Lower lobe of right lung (tissue), 2 donors: ENCODE measurements at places on chromosomes 5 and 9. TPM values are rescaled to one million over a fixed set of nuclear protein-coding genes. Genes with fewer than 3 reads are reported as not detected.

- no peak for DNase-seq
Measured at GRCh38 chr5:179436321-179437122, 91.3 kb upstream of the ADAMTS2 start.

- no peak for DNase-seq
Measured at GRCh38 chr5:56757077-56757476, 58.3 kb upstream of the MAP3K1 start.

- DNase-seq, result no peak
Measured at GRCh38 chr9:95907794-95908193, 32.3 kb downstream of the ERCC6L2 start.

DNA sequence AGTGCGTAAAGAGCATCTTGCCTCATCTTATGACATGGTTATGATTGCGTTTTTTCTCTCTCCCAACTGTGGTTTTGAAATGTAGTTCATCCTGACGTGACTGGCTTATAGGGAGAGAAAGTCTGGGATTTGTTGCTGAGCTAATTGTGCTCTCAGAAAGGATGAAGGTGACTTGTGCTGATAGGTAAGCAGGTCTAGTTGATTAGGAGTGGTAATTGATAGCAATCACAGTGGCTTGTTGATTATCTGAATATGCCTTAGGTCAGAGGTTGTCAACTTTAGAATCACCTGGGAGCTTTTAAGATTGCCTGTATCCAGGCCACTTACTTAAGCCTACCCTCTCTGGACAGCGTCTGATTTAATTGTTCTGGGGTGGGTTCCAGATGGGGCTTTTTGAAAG lies 117.8 kb downstream of the TLE4 start:
- no peak for DNase-seq

ZNF483 gene
- total RNA-seq, result 5.1 TPM

HAND1 gene
- total RNA-seq, result 0.21 TPM

SFXN1 gene
- 15.7 TPM for total RNA-seq

DBN1 gene
- total RNA-seq, result 23.1 TPM
